ENCODE measurements at places on chromosomes 16 and 17.

DNA sequence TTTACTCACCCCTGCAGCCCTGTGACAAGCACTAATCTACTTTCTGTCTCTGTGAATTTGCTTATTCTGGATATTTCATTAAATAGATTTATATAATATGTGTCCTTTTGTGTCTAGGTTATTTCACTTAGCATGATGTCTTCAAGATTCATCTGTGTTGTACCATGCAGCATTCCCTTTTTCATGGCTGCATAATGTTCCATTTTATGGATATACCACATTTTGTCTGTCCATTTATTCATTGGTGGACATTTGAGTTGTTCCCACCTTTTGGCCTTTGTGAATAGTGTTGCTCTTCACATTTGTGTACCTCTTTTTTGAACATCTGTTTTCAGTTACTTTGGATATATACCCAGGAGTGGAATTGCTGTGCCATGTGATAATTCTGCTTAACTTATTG, 110.3 kb downstream of the ELAC2 start:
- no peak for DNase-seq

DNA sequence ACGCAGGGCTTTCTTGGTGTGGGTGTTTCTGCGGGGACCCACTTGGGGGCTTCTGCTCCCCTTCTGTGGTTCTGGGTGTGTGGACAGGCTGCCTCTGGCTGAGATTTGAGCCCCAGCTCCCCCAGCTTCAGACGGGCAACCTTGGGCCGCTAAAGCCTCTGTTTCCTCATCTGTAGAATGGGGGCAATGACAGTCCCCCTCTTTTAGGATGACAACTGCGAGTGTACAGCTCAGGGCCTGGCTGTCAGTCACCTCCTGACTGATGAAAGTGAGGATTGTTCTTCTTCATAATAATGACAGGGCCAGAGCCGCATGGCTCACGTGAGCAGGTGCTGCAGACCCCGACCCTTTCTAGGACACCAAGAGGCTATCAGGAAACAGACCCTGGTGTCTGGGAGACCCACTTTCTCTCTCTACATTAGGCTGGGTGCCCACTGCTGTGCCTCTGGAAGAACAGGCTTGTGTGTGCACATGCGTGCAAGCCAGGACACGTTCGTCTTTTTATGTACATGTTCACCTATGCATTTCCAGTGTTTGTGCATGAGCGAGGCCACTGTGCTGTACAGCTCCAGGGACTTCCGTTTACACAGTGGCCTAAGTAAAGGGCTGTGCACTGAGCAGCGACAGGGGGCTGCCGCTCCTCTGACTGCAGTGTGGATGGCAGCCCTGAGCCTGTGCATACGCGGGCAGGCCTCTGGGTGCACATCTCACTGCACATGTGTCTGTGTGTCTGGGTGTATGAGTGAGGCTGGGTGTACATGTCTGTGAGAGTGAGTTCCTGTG, 4.6 kb downstream of the SPNS3 start:
- no peak for DNase-seq

DNA sequence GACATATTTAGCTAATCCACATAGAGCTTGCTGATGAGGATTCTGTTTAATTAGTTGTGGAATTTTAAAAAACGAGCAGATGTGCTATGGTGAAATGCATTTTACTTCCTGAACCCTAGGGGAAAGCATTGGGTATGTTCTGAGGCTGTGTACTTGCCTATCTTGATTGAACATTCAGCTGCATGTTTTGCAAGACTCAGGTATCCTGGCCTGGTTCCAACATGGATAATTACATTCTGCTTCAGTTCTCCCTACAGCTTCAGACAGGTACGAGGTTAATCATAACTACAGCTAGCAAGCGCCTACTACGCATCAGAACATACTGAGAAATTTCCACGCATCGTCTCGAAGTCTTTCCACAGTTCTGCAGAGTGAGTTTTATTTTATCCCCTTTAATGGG, 77.0 kb downstream of the HS3ST2 start:
- DNase-seq: no peak

DNA sequence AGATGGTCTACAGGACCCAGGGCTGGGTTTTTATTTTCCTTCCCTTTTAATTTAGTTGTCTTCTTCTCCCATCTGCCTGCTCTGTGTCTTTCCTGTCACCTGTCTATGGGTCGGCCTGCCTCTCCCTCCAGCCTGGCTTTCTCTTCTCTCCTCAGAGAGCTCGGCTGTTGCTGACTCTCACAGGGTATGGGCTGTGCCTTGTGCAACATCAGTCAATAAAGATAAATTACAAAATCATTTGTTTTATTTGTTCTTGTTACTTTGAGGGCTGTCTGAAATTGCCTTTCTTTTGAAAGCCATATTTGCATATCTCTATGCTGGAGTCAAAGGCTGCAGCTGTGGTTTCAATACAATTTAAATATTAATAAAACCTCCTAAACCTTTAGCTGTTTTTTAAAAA, 15.6 kb downstream of the RND2 start:
- DNase-seq: no peak

DNA sequence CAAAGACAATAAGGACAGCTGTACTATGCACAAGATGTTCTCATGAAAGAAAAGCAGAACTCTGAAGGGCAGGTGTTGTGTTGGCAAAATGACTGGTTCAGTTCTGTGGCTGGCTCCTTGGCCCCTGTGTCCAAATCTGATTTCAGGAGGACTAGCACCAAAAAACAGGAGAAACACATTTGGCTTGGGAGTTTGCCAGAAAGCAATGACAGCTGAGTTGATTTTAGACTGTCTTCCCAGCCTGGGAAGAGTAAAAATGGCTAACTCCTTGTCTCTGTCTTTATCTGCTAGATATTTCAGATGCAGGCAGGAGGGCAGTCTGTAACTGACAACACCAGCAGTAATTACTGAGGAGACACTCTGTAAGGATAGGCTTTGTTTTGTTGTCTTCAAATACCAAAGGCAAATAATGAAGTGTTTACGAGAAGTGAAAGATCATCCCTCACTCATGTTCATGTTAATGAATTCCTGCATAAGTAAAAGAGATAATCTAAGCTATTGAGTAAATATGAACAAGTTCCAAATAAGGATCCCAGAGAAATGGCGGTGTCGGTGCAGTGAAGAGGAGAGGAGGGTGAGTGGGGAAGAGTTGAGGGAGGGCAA, 989.0 kb downstream of the CDH11 start:
- DNase-seq: no peak

- no peak for DNase-seq
These were observed 123.9 kb upstream of the CIBAR2 start for GRCh38 chr16:85235991-85236817.

- DNase-seq: peak; percentile 57
These were observed 304.4 kb downstream of the SEC14L1 start for GRCh38 chr17:77444984-77445759.

- DNase-seq: no peak
These were observed 197.2 kb downstream of the RGS9 start for GRCh38 chr17:65334406-65334805.

- DNase-seq: peak; percentile 75
These were observed 6.0 kb upstream of the GLIS2 start for GRCh38 chr16:4309833-4310266.

GRCh38 chr16:25217921-25218320, 1.2 kb downstream of the AQP8 start:
- DNase-seq: no peak

- DNase-seq: no peak
These were observed 91.7 kb upstream of the CACNG3 start for GRCh38 chr16:24164416-24164815.

- DNase-seq: no peak
These were observed 11.6 kb upstream of the NTN1 start for GRCh38 chr17:9009737-9010136.

GRCh38 chr16:17367923-17368322, 102.8 kb downstream of the XYLT1 start:
- peak; percentile 77 for DNase-seq

DNA sequence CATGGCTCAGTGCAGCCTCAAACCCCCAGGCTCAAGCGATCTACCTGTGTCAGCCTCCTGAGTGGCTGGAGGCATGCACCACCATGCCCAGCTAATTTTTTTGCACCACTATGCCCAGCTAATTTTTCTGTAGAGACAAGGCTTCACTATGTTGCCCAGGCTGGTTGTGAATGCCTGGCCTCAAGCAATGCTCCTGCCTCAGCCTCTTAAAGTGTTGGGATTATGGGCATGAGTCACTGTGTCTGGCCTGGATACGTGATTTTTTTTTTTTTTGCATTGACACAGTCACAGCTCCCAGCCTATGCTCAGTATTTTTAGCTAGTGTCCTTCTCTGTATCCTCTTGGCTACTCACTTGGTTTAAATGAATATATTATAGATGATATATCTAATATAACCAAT, 377.0 kb upstream of the TNRC6C start:
- DNase-seq: peak; percentile 36

DNA sequence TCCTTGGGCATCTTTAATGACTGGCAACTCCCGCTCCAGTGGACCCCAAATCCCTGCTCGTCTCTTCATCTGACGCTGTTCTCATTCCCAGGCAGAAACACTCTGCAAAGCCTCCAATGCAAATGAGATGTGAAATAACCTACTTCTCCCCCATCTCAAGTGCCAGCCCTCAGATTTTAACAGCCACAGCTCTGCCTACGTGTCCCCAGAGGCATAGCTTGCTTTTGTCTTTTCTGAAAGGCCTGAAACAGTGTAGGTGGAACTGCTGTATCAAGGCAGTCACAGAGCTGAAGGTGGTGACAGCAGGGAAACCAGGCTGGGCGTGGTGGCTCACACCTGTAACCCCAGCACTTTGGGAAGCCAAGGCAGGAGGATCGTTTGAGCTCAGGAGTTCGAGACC, 14.7 kb downstream of the RPH3AL start:
- DNase-seq: no peak

- no peak for DNase-seq
These were observed 41.5 kb downstream of the NF1 start for GRCh38 chr17:31136319-31136718.

DNA sequence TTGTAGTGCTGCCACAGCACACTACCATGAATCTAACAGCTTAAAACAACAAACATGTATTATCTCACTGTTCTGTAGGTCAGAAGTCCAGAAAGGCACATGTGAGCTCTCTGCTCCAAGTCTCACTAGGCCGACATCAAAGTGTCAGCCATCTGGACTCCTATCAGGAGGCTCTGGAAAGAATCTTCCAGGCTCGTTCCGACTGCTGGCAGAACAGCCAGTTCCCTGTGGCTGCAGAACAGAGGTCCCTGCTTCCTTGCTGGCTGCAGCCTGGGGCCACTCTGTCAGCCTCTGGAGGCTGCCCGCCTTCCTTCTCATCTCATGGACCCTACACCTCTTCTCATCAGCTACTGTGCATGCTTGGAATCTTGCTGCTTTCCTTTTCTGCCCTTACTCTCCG, 168.9 kb downstream of the CBLN1 start:
- no peak for DNase-seq

GRCh38 chr17:83183951-83184506, 104.6 kb downstream of the METRNL start:
- no peak for DNase-seq

DNA sequence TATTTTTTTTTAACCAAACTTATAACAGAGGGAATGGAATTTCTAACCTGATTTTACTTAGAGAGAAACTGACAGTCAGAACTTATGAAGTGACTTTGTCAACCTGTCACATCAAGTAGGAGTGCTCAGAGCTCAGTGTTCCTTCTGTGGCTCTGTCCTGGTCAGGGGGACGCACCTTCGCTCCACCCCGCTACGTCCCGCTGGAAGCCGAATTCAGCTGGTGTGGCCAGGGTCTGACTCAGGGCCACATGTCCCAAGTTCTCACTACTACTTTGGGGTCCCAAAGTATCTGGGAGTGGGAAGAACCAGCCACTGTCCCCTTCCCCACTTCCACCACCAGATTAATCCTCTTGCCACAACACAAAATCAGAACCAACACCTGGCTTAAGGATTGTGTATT, 51.4 kb downstream of the C16orf78 start:
- DNase-seq: no peak

DNA sequence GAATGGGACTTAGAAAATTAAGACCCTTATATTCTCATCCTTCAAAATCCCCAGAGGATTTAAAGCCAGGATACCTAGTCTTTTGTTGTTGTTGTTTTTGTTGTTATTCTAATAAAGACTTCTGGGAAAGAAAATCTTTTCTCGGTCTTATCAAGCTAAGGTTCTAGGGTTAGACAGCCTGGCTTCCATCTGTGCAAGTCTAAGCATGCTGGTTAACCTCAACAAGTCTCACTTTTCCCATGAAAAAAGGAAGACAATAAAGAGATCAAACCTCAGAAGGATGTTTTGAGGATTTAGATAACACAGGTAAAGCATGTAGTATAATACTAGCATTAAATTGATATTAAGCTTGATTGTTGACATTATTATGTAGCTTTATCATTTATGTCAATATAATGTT, 486.4 kb upstream of the SOX9 start:
- DNase-seq: no peak

DNA sequence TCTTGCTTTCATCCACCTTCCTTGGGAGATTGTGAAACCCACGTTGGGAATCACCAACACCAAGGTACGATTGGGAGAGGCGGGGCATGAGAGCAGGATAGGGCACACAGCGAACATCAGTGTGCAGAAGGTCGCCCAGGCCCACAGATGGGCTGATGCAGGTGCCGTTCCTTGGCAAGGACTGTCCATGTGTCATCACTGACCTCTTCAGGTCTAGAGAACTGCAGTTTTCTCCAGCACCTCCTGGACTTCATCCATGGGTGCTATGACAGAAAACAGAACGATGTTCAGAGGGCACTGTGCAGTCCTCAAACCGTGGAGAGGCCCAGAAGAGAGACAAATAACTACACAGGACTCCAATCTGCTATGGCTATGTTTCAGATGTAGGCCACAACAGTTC, 23.9 kb upstream of the TAT start:
- no peak for DNase-seq

DNA sequence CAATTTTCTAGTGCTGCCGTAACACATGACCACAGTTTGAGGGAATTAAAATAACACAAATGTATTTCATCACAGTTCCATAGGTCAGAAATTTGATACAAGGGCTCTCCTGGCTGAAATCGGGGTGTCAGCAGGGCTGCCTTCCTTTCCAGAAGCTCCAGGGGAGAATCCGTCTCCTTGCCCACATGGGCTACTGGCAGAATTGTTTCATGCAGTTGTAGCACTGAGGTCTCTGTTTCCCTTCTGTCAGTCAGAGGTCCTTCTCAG, 20.5 kb downstream of the EIF4A3 start:
- no peak for DNase-seq

DNA sequence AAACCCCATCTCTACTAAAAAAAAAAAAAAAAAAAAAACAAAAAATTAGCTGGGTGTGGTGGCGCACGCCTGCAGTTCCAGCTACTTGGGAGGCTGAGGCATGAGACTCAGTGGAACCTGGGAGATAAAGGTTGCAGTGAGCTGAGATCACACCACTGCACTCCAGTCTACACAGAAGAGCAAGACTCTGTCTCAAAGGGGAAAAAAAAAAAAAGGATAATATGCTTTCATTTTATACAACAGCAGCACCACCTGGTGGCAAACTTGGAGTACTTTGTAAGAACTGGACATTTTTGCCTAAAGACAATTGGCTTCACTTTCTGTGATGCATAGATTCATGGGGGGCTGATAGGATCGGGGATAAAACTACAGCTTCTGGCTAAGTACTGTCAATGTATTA, 8.5 kb downstream of the CHTF8 start:
- peak; percentile 40 for DNase-seq

- DNase-seq: no peak
These were observed 66.9 kb upstream of the N4BP1 start for GRCh38 chr16:48676836-48677235.

Measured in astrocyte (in vitro differentiated cells and primary cell).